ENCODE measurements at places on chromosomes 6 and 20.

DNA sequence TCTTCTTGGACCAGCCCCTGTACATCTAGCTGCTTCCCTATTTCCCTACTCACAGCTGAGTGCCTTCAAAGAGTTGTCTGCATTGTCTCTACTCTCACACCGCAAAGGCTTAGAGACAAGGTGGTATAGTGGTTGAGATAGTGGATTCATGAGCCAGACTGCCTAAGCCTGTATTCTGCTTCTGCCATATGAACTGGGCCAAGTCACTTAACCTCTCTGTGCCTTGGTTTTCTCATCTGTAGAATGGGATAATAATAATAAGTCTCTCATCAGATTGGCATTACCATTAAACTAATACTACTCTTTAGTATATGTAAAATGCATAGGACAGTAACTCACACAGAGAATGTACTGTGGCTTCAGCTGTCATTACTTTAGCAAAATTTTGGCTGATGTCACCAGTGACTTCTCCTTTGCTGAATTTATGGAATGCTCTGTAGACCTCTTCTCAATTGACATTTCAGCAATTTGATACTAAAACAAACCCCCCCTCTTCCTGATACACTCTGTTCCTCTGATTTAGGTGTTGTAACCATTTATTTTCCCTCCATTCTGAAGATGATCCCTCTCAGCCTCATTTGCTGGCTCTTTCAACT is 156.1 kb downstream of the ADAT2 start:
- no peak for DNase-seq

- DNase-seq, result no peak
Observed at GRCh38 chr20:32296819-32297420, 19.5 kb downstream of the KIF3B start.

DNA sequence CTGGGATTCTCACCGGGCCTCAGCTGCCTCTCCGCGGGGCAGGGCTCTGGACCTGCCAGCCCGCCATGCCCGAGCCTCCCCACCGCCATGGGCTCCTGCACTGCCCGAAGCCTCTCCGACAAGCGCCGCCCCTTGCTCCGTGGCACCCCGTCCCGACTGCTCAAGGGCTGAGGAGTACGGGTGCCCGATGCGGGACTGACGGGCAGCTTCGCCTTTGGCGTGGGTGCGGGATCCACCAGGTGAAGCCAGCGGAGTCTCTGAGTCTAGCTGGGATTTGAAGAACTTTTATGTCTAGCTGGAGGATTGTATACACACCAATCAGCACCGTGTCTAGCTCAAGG is 5.3 kb upstream of the RANBP9 start:
- no peak for DNase-seq

DNA sequence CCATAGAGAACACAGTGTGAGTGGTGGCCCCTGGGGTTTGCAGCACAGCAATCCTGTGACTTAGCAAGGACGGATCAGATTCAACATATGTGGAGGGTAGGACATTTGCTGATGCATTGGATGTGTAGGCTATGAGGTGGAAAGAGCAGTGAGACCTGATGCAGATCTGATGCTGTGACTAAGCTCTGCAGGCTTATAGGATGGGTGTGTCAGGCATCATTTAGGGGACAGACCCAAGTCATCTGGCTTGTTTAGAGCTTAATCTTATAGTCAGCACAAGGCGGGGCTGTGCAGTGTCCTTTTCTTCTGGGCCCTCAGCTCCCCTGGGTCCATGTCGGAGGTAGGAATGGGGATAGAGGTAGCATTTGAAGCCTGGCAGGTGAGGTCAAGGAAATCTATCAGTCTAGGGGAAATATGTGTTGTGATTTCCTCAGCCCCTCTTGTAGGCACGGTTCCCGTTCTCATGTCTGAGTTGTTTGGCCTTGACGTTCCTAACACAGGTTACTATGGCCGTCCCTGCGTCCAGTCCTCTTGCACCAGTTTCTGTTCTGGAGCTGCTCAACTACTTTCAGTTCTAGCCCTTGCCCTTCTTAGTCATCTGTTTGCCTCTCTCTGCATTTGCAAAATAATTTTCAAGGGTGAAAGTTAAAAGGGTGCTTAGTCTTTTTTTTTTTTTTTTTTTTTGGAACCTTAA is 15.6 kb upstream of the MAPRE1 start:
- DNase-seq, result no peak

DNA sequence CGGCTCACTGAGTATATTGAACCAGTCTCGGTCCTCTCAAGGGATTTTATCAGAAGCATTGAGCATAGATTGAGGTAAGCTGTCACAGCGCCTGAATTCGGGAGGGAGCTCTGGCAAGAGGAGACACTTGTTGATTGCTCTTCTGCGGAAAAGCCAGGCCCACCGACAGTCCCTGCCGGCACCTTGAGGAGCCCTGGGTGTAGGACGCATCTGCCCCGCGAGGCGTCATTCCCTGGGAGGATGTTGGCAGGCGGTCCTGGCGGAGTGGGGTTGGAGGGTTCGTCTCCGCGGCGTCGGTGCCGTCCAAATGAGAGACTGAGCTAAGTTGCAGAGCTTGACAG is 843 bp downstream of the FBXO9 start:
- peak; percentile 67 for DNase-seq

DNA sequence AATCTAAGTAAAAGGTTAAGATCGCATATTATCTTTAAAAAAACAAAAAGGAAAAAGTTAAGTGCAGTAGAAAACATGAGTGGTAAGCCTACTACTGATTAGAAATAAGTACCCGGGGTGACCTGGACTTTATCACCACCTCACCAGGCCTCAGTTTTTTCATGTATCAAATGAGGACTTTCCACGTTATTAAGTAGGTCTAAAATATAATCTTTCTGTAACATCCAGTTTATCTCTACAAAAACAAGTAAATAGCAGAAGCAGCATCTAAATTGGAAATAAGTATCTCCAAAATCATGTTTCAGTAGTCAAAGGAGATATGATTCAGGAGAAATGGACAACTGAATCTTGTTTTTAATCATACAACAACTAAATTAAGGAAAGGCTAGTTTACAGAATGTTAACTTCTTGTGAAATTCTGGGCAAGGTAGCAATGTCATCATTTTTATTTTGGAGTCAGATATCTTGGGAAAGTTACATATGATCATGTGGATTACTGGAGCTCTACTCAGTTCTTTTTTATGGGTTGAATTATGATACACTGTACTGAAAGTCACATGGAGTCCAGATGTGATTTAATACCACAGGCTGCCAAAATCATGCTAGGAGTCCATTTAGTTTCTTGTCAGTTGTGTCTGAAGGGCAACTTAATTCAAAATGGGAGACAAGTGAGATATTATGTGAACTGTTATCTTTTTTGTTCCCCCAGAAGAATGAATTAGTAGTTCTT is 114.7 kb upstream of the PRL start:
- DNase-seq, result peak; percentile 79

GRCh38 chr6:163725008-163725941 is 310.8 kb downstream of the QKI start:
- DNase-seq, result no peak

DNA sequence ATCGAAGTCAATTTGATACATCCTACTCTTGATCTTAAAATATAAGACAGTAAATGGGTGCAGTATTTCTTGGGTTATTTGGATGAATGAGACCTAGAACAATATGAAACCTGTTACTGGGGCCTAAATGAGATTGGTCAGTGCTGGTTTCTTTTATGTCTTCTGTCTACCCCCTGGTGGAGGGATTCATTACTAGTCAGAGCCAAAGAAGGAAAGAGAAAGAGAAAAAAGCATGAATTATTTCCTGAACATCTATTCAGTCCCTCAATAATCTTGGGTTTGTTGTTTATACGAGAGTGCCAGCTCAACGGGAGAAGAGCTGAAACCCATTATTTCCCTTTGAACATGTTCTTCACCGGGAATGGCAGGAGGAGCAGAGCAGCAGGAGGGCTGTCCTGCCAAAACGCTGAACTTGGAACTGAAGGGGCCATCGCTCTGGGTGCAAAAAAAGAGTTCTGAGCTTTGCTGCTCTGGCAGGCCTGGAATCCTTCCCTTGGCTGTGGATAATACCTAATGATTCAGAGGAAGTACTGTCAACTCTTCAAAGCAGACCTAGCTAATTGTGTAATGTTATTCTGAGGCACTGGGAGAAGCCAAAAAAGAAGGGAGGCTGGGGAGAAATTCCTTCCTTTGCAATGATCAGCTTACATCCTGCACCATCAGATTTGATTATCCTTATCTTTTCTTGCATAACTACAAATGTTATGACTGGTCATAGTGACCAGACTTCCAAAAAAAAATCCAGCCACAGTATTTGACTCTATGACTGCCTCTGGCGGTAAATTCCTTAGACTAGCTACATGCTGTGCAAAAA is 72.0 kb downstream of the BLOC1S5 start:
- DNase-seq, result peak; percentile 68

- no peak for DNase-seq
Observed at GRCh38 chr20:43910564-43910963, 4.1 kb upstream of the TOX2 start.

GRCh38 chr6:125670568-125670967 is 78.9 kb upstream of the HEY2 start:
- no peak for DNase-seq

DNA sequence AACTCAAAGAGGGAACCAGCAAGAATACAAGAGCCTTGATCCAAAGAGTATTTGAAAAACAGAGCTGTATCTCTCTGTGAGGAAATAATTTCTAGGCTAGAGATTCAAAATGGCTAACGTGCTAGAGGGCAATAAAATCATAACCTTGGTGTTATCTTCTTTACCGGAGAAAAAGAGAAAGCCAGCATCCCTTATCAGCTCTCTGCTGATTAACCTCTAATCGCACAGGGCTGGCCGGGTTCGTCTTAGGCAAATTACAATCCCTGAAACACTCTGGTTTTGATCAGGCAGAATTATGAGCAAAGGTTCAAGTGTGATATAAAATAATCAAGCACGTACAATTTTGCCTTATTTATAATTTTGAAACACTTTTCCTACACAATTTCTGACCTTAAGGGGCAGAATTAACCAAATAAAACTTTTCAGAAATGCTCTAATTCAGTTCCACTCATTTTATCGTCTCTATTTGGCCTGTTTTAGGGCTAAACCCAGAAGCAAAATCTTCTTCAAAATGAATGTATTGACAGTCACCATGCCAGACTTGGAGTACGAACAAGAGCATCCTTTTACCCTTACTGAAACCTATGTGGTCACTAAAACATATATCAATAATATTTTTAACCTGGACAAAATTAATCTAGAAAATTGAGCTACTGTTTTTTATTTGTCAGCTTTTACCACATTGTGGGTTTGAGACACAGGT is 13.7 kb downstream of the PSMB9 start:
- no peak for DNase-seq

DNA sequence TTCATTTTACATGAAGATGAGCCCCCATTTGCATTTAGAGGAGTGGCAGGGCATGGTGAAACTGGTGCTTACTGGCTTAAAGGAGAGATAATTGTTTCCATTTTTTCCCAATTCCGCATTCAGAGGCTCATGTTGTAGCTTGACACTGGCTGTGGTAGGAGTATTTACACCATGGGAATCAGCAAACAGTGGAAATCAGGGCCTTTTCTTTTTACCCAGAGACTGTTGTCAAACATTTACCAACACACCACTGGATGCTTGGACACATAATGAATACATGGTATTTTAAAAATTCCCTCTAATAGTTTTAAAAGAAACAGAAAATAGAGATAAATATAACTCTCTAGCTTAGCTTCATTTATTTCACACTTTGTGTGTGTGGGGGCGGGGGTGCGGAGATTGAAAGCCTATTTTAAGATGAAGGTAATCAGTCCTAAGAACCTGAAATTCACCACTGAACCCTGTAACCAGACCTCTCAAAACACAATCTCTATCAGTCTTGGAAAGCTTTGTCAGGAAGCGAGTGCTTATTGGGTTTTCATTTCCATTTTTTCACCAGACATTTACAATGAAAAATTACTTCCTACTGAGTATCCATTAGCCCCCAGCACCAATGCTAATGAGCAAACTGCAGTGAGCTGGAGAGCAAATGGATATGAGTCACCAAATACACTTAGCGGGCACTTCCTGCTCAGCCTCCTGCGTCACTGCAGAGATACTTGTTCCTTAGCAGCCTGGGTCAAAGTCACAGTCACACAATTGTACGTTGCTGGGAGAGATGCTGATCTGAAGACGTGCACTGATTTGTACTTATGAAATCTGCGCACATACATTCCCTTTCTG is 532.0 kb downstream of the BCKDHB start:
- peak; percentile 79 for DNase-seq

GRCh38 chr6:33769248-33769821 is 19.6 kb downstream of the LEMD2 start:
- no peak for DNase-seq

All from adipocyte (in vitro differentiated cells).